ENCODE measurements at places on chromosomes 5 and 9.

- DNase-seq: no peak
These were observed 127.3 kb downstream of the SPATA31D1 start for GRCh38 chr9:82115900-82116299.

DNA sequence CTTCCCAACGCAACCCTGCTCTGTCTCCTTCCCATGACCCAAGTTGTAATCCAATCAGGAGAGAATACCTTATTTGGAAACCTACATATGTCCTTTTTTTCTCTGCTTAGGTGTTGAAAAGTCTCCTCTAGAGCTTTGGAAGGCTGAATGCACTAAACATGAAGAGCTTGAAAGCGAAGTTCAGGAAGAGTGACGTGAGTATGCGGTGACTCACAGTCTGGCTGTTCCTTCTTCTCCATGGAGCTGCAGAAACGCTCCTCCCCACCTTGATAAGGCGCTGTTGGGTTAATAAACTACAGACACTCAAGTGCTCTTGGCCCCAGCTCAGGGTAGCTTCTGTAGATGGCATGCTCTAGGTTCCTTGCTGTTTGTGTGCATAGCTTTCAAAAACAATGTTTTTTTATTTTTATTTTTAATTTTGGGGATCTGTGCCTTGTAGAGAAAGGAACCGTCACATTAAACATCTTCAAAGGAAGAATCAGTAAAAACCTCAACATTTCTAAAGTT, 30.7 kb downstream of the RAI14 start:
- DNase-seq: no peak

DNA sequence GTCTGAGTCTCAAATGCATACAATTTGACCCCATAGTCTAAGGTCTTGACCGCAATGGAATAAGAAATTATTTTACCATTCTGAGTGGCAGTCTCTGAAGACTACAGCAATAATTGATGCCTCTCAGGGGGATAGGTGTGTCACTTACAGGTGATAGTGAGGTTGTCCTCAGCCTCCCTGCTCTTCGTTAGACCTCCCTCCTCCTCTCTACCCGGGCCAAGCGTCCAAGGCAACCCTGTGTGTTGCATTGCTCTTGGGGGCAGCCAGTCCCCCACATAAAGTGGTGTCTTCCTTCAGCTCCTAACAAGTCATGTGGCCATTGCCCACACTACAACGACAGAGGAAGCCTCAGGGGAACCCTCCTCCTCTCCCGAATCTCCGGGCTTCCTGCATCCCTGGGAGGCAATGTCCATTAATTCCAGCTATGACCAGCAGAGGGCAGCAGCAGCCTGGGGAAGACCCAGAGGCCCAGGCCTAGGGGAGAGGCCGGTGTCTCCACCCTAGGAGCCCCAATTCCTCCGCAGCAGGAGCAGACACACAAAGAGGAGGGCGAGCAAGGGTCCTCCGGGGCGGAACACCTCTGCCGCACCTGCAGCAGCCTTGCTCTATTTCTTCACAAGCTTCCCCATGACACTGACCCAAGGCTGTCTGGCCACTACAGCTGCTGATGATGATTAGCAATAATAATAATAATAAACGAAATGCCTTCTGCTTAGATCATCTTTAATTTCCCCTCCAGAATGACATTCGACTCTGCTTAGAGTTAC, 134.8 kb downstream of the KCNIP1 start:
- no peak for DNase-seq

DNA sequence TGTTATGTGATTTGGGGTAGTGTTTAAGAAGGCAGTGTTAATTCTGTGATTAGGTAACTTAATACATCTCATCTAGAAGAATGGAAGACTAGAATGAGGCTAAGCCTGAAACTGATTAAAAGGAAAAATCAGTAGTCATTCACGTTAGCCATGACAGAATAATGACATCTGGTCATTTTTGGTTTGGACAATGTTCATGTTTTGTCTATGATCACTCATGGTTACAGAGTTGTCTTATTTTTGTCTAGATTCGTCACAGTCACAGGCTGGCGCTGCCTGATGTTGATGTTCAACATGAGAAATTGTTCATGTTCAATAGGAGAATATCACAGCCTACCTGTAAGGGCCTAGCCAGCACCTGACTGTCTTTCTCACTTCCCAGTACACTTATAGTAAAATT, 9.5 kb upstream of the DOCK2 start:
- DNase-seq: no peak

DNA sequence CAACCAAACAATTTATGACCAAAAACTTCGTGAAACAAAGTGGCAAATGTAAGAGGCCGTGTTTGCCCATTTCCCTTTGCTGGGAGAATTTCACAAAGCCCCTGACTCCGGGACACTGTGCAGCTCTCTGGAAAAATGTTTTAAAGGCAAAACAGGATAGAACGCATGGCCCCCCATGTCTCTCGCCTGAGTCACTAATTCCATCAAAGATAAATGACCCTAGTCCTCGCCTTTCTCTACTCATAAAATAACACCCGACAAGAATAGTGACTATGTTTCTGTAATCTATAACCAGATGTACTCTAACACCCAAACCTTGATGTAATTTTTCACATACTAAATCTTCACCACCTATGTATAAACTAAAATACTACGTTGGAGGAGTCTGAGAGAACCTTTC, 55.7 kb upstream of the SAP30L start:
- DNase-seq: no peak

- no peak for DNase-seq
These were observed 30.2 kb upstream of the CCNG1 start for GRCh38 chr5:163407034-163407655.

DNA sequence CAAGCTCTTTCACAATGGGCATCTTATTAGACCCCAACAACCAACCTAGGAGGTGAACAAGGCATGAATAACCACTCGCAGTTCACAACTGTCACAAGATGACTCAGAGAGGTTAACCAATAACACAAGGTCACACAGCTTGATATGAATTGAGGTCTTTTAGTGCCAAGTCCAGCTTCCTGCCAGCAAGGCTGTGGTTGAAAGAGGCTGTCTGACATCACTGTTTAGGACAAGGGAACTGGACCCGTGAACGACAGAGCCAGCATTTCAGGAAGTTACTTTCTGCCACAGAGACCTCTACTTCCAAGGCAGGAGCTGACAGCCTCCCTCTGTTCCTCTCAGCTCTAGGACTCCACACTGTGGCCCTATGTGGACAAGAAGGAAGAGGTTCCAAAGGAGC, 53.4 kb upstream of the ALDH1B1 start:
- DNase-seq: no peak

GRCh38 chr5:157563929-157564716, 11.5 kb downstream of the ADAM19 start:
- no peak for DNase-seq

- no peak for DNase-seq
These were observed 7.3 kb downstream of the SH3RF2 start for GRCh38 chr5:145943674-145944121.

DNA sequence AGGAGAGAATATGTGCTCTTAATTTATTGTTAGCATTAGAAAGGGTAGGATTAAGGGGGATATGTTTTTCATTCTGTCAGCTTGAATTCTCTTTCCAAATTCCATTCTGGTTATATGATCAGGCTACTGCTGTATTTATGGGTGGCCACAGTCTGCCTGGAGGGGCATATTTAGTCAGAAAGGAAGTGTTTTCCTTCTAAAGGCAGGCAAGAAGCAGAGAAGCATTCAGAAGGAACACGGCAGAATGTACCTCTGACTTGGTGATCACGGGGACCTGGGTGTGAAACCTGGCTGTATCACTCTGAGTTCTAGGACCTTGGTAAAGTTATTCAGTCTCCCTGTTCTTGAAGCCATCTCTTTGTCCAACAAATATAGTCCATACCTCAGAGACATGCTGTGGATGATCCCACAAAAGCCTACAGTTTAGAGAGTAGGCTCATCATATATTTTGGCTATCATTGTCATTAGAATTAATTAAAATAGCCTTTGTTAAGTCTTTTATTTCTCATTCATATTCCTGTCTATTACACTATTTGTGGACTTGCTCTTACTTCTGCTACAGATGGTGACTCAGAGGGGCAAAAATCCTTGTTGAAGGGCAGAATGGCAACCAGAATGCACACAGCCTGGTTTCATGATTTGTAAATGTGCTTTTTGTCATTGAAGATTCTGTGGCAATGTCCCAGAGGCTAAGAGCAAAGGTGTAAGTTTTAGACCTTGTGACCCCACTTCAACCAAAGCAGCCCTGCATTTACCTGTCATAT, 2.7 kb downstream of the TNC start:
- no peak for DNase-seq

DNA sequence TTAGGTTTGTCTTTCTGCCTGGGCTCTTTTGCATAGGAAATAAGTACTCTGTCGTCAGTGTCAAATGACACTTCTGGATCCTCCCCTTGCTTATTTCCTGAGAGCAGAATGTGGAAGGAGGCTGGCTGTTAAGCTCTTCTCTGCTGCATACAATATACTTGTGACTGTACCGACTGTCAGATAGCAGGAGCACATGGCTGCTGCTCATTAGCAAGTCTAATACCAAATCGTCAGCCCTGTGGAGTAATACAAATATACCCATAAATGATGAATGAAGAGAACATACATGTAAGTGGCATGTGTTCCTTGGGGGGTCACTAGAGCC, at the start of gene GPR151:
TSS of gene GPR151 (minus strand) at position 40 of the 325 bp plus-strand sequence. CDS start 77 bp downstream, outside the sequence.
- DNase-seq: no peak
